Vagina (tissue), 2 donors: ENCODE measurements at places on chromosomes 2 and 18. TPM values are rescaled to one million over a fixed set of nuclear protein-coding genes. Genes with fewer than 3 reads are reported as not detected.

DES gene
- total RNA-seq, result 883 TPM

C2orf66 gene
- total RNA-seq, result not detected

SUPT7L gene
- total RNA-seq, result 26.5 TPM

AKAIN1 gene
- total RNA-seq, result not detected

PLA2R1 gene
- total RNA-seq, result 24.3 TPM

SALL3 gene
- total RNA-seq, result 7.4 TPM

GCKR gene
- total RNA-seq, result 0.98 TPM

SIX3 gene
- total RNA-seq, result not detected

ZNF892 gene
- 2.7 TPM for total RNA-seq

MRPL44 gene
- total RNA-seq, result 11.8 TPM

OXER1 gene
- 1.2 TPM for total RNA-seq

FIGN gene
- total RNA-seq, result 3.2 TPM

CTAGE1 gene
- total RNA-seq, result not detected

ATP6V1B1 gene
- total RNA-seq, result not detected

POTEC gene
- total RNA-seq, result not detected

RGPD4 gene
- total RNA-seq, result not detected

RAB6C gene
- total RNA-seq, result not detected

ATP8B1 gene
- 41.5 TPM for total RNA-seq

UGT1A5 gene
- 1.2 TPM for total RNA-seq

CHRNG gene
- not detected for total RNA-seq

OTOS gene
- not detected for total RNA-seq

CCDC68 gene
- 8.1 TPM for total RNA-seq

SANBR gene
- total RNA-seq, result 7.9 TPM

ID2 gene
- total RNA-seq, result 378 TPM

ACTR2 gene
- 70.0 TPM for total RNA-seq

PDE1A gene
- 14.5 TPM for total RNA-seq

DTNB gene
- 17.9 TPM for total RNA-seq

IL36B gene
- not detected for total RNA-seq

LANCL1 gene
- 29.2 TPM for total RNA-seq

GCG gene
- total RNA-seq, result not detected

CCDC74A gene
- total RNA-seq, result 10.8 TPM

TUBB8B gene
- total RNA-seq, result 1.7 TPM

CDH7 gene
- not detected for total RNA-seq

FAP gene
- 4.2 TPM for total RNA-seq

ACMSD gene
- total RNA-seq, result not detected

DRC1 gene
- total RNA-seq, result not detected

UNC80 gene
- total RNA-seq, result 0.25 TPM

AAK1 gene
- 48.6 TPM for total RNA-seq

SNRNP27 gene
- total RNA-seq, result 62.9 TPM

SCYGR4 gene
- total RNA-seq, result not detected

SPHKAP gene
- 1.2 TPM for total RNA-seq

ZAP70 gene
- 16.7 TPM for total RNA-seq
